ENCODE measurements at places on chromosomes 6 and 20. TPM values are rescaled to one million over a fixed set of nuclear protein-coding genes. Genes with fewer than 3 reads are reported as not detected.

POM121L2 gene
- not detected for total RNA-seq

DNA sequence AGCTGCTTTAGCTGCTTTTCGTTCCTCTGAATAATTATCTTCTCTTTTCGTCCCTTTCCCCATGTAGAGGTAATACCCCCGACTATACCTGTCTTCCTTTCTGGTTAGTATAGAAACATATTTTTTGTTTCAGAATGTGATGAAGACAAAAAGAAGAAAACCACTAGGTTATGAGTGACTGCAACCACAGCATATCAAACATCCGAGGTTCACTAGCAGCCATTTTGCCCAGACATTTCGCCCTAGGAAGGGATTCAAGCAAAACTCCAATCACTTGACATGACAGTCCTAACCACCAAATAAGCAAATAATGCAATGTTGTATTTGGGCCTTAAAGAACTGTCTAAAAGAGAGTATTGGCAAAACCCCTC lies 9.4 kb downstream of the SNX5 start:
- DNase-seq, result no peak

DNA sequence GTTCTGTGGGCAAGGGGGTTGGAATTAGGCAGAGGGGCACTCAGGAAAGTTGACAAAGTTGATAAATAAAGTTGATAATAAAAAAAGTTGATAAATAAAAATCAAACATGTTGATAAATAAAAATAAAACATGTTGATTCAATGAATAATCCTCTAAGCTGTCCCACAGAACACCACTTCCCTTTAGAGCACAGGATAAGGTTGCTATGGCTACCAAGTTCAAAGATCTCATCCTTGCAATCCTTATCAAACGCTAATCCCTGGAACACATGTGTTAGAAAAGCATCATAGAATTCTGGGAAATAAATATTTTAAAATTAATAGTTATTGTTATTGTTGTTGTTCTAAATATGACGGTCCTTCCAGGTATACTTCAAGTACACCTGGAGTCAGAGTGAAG lies 33.9 kb downstream of the MBOAT1 start:
- DNase-seq, result no peak

- peak; percentile 100 for DNase-seq
These were observed 13.7 kb upstream of the FAM83C start for GRCh38 chr20:35305682-35306556.

DNA sequence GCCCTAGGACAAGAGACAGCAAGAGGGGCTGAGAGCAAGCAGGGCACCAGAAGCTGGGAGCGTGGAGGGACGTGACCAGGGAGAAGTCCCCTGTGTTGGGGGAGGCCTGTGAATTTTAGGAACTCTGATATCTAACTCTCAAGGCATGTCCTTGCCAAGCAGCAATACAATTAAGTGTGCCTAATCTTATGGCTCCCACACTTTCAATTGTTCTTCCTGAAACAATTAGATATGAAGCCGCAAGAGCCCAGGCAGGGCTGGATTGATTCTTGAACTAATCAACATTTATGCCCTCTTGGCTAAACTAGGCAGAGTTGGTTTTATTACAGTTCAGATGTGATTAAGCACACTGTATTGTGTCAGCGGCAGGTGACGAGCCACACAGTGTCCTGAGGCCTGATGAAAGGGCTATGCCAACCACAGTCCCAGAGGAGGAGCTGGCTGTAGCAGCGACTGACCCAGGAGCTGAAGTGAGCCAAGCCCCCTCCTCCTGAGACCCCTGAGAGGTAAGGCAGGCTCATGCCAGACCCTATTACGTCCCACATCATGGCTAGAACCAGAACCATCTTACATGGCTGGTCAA lies 4.2 kb upstream of the MAVS start:
- no peak for DNase-seq

All from LHCN-M2 (cell line).